Stromal cell of bone marrow (primary cell): ENCODE measurements at places on chromosomes 13 and 19.
A peak's percentile ranks its signal among the peaks of the same experiment; 100 is the strongest.

GRCh38 chr19:34497112-34497805 lies 15.7 kb downstream of the WTIP start:
- no peak for DNase-seq

GRCh38 chr13:101529422-101529821 lies 76.9 kb downstream of the ITGBL1 start:
- DNase-seq, result peak; percentile 91

GRCh38 chr19:35124098-35125060 lies 8.8 kb downstream of the FXYD3 start:
- peak; percentile 88 for DNase-seq

DNA sequence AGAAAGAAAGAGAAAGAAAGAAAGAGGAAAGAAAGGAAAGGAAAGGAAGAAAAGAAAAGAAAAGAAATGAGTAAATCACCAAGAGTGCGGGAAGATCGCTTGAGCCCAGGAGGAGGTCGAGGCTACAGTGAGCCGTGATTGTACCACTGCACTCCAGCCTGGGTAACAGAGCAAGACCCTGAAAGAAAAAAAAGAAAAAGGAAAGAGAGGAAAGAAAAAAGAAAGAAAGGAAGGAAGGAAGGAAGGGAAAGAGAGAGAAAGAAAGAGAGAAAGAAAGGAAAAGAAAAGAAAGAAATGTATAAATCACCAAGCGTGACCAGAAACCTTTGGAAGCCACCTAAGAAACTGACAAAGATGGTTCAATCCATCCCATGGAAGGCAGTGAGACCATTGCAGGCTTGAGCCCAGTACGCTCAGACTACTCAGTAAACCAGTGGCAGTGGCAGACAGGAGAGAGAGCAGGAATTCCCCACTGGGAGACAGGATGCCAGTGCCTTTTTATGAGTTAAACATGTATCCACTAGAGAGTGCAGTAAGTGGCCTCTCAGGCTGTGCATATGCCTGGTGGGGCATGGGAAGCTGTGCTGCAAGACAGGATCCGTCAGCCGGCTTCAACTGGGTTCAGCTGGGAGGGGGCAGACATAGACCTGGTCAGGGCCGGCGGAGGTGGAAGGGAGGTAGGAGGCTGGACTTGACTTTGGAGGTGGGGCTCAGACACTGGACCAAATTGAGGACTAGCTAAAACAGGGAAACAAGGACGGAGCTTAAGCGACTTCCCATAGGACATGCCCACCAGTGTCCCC lies 4.8 kb downstream of the GPR42 start:
- no peak for DNase-seq

DNA sequence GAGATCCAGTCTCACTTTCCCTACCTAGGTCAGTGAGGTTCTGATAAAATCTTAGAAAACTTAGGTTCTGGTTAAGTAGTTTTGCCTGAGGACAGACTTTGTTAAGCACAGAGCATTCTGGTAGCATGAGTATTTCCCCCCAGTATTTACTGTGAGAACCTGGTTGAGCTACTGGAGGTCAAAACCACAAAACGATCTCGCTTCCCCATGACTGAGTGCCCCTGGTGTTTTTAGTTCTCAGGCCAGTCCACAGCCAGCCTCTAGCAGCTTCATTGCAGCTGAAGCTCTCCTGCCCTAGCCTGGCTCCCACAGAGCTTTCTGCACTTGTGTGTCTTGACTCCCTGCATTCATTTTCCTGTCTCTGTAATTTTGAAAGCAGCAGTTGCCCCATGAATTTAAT lies 1138.2 kb downstream of the UQCRFS1 start:
- DNase-seq, result no peak

- peak; percentile 18 for DNase-seq
These were observed 964 bp downstream of the PAK4 start for GRCh38 chr19:39126312-39127187.

DNA sequence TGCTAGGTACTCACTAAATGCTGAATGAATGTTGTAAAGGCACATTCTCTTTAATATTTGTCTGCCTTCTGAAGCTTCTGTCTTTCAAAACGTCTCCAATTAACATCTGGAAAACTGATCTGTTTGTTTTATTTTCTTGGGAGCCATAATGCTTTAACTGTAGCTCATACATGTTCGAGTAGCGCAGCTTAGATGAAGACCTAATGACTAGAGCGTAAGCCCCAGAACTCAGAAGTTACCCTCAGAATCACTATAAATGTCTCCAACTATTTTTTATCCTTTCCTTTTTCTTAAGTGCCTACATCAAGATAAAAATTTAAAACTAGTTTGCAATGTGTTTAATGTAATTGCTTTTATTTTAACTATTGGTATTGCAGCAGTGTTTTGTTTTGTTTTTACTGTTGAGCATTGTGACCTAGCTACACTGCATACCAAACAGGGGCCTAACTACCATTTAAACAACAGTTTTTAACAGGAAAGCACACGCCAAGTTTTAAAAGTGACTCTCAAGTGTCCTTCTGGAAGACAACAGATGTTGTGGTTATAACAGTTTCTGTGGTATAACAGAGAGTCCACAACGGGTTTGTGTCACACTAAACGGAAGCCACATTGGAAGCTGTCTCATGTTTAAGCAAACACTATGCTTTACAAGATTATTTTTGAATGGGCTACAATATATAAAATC lies 42.0 kb downstream of the MRPL57 start:
- DNase-seq, result no peak

DNA sequence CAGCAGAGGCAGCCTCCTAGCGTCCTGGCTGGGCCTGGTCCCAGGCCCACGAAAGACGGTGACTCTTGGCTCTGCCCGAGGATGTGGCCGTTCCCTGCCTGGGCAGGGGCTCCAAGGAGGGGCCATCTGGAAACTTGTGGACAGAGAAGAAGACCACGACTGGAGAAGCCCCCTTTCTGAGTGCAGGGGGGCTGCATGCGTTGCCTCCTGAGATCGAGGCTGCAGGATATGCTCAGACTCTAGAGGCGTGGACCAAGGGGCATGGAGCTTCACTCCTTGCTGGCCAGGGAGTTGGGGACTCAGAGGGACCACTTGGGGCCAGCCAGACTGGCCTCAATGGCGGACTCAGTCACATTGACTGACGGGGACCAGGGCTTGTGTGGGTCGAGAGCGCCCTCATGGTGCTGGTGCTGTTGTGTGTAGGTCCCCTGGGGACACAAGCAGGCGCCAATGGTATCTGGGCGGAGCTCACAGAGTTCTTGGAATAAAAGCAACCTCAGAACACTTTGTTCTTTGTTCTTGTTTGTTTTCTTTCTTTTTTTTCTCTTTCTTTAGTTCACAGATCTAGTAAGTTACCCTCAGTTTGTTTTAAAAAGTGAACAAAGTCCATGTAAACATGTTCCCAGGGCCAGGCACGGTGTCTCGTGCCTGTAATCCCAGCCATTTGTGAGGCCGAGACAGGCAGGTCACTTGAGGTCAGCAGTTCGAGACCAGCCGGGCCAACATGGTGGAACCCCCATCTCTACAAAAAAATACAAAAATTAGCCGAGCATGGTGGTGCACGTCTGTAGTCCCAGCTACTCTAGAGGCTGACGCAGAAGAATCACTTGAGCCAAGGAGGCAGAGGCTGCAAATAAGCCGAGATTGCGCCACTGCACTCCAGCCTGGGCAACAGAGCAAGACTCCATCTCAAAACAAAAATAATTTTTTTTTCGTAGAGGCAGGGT lies 10.2 kb downstream of the ANGPTL4 start:
- DNase-seq, result no peak

DNA sequence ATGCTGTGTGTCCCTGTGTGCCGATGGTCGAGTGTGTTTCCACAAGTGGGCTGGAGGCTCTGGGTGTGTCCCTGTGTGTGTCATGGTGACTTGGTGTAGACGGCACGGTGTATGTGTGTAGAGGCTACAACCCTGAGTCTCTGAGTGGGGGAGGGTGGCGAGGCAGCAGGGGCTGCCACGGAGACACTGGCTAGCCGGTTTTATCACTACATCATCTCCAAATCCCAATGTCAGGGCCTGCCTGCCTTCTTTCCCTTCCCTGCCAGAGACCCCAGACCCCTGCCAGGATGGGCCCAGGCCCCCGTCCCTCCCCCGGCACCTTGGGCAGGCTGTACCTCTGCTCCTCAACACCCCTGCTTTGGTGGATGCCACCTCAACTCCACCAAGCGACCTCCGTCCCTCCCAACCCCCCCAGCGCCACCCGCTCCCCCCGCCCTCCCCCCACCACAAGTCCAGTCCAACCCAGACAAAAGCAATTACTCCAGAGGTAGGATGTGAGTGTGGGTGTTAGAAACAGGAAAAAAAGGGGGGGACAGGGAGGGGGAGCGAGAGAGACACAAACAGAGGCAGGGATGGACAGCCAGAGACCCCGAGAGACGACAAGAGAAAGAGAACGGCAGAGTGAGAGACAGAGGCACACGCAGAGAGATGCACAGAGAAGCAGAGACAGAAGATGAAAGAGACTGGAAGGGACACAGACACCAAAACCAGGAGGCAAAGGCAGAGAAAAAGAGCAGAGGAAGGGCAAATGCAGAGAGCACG lies 21.6 kb upstream of the POU2F2 start:
- DNase-seq, result no peak

DNA sequence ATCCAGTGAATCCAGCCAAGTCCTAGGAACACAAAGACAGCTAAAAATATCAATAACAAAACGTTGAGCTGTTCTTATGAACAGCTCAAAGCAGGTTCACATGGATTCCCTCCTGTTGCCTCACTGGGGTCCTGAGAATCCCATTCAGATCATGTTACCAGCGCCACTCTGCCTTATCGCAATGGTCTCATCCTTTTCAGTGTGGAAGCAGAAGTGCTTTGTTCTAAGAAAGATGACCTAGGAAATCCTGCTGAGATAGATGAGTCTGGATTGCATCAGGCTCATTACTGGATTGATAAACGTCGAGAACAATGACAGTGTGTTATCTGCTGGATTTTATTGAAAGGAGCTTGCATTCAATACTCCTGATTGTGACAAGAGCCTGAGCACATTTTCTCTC lies 87.0 kb downstream of the SLAIN1 start:
- DNase-seq, result no peak

DNA sequence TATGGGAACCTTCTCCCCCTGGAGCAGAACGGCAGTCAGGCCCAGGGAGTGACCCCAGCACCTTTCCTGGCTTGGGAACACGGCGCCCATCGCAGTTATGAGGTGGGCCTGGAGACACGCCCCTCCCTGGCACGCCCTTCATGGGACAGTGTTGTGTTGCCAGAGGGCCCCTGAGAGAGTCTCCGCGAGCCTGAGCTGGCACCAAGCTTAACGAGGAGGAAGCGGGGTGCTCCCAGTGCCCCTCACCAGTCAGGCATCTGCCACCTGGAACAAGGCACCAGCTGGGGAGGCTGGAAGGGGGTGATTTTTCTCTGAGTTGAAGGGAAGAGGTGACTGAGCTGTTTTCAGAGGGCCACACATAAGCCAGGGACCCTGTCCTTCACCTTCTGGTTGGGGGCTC lies 180.6 kb downstream of the KDM4B start:
- DNase-seq, result no peak

DNA sequence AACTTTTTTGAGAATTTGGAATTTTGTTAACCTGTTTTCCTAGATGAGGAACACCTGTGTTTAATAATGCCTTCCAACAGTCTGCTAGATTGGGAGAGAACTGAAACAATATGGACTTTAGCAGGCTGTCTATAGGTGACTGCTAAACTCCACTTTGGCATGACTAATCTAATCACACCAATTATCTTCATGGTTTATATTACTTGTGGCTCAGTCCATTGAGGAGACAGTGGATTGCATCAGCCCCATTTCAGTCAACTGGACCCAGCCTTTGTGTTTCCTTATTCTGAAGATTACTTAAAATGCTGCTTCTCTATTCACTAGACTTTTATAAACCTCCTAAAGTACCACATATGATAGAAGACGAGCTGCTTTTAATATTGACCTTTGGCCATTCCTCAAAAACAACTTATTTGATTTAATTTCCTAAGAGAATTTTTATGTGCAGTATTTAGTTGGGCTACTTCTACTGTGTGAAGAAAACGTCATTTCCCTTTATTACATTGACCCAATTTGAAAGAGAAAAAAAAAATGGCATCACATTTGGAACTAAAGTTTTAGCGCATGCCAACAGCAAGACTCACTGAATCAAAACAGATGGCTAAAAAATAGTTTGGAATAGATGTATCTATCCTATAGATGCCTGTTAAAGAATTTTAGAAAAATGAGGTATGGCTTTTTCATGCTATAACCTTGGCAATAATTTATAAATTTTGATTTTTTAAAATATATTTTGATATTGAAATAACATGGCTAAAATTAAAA lies 295.8 kb downstream of the NDFIP2 start:
- DNase-seq, result no peak

- DNase-seq, result no peak
These were observed 25.7 kb downstream of the SLC8A2 start for GRCh38 chr19:47445937-47446402.

DNA sequence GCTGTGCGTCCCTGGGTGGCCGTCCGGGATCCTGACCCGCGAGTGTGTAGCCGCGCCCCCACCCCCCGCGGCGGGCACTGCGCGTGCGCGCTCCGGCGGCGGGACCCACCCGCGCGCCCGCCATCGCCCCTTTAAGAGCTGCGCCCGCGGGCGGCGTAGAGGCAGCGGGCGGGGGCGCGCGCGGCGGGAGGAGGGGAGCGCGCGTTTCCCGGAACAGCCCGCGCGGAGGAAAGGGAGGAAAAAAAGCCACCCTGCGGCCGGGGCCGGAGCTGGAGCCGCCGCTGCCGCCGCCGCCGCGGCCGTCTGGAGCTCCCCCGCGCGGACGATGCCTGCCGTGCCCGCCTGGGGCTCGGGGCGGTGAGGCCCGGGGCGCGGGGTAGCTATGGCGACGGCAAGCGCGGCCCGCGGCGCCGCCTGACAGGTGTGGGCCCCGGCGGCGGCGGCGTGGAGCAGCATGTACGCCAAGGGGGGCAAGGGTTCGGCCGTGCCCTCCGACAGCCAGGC lies at the start of gene SSBP4:
Gene SSBP4, plus strand, starts transcription at position 204 of the 504 bp plus-strand sequence. Its CDS starts 251 bp downstream, at position 455.
- peak; percentile 64 for DNase-seq

- DNase-seq, result no peak
These were observed 87.1 kb upstream of the FRY start for GRCh38 chr13:31944262-31945160.

GRCh38 chr13:109983447-109983846 lies 197.1 kb upstream of the IRS2 start:
- no peak for DNase-seq

GRCh38 chr19:3359015-3359918 lies 7.1 kb upstream of the NFIC start:
- DNase-seq, result no peak

- DNase-seq, result peak; percentile 96
These were observed 564.1 kb downstream of the PCDH9 start for GRCh38 chr13:66665991-66666390.

- no peak for DNase-seq
These were observed 79.2 kb upstream of the SCEL start for GRCh38 chr13:77456271-77456670.
